Fibroblast of skin of left biceps (primary cell): ENCODE measurements at places on chromosomes 5 and 9.

DNA sequence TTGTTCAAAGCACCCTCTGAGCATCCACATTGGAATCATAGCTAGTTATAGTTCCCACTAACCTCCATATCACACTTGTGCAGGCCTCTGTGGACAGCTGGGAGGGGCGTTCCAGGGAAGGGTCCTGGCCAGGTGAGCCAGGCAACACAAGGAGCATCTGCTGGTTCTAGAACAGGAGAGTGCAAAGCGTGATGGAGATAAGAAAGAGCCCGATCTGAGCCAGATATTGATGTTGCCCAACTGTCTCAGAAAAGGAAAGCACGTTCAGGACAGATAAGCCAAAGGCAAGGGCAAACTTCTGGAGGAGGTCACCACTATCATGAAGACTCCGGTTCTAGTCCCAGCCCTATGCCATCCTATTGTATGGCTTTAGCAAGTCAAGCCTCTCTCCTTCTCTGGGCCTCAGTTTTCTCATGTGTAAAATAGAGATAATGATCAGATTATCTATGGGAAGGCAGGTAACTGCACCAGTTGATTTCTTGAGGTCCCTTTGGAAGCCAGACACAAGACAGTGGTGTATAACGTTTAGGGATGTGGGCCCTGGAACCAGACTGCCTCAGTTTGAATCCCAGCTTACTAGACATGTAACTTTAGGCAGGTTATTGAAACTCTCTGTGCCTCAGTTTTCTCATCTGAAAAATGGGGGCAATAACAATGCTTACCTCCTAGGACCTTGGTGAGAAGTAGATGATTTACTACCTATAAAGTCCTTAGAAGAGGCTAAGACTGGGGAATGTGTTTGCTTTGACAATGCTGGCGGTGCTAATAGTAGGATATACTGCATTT is 19.8 kb downstream of the GABBR2 start:
- no peak for DNase-seq

DNA sequence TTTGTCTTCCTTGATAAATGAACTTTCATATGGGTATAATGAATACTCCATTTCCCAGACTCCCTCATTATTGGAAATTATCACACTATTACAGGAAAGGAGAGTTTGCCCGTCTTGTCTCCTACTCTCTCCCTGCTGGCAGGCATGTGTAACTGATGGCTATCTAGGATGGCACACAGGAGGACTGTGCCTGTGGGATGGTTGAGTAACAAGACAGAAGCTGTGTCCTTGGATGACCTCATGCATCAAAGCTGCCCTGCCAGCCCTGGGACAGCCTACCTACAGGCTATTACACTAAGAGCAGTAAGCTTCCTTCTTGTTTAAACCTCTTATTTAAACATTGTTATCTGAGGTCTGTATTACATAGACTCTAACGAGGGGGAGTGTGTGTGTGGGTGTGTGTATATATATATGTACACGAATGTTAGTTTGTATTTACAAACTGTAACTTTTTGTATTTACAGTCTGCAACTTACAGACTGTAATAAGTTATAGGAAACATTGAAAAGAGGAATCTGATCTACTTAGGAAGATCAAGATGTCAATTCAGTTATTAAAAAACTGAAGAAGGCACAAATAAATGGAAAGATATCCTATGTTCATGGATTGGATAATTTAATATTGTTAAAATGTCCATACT is 247.6 kb upstream of the ACO1 start:
- DNase-seq = no peak

DNA sequence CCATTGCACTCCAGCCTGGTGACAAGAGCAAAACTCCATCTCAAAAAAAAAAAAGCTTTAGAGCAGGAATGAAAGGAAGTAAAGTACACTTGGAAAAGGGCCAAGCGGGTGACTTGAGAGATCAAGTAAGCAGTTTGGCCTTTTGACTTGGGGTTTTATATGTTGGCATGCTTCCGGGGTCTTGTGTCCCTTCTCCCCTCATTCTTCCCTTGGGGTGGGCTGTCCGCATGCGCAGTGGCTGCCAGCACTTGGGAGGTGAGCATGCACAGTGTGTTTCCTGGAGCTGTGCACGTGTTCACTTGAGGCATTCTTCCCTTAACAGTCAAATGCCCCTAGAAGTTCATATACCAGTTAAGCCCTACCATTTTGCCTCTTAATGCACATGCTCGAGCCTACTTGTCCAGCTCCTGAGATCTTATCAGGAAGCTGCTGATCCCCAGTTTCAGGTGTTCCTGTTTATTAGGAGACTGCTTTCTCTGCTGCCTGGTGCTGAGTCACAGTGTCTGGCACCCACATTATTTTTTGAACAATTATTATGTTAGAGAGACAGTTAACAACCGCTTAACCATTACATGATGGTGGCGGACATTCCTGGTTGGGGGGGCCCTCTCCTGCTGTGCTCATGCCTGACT is 32.6 kb upstream of the PRRC2B start:
- no peak for DNase-seq

GRCh38 chr9:135604437-135605237 is 34.7 kb downstream of the GLT6D1 start:
- no peak for DNase-seq

- no peak for DNase-seq
These were observed 55.2 kb downstream of the SLC28A3 start for GRCh38 chr9:84285381-84285780.

- DNase-seq = no peak
These were observed 471.1 kb downstream of the DMAC1 start for GRCh38 chr9:7328453-7328852.

GRCh38 chr9:5493679-5494511 is 16.4 kb upstream of the PDCD1LG2 start:
- DNase-seq = no peak

DNA sequence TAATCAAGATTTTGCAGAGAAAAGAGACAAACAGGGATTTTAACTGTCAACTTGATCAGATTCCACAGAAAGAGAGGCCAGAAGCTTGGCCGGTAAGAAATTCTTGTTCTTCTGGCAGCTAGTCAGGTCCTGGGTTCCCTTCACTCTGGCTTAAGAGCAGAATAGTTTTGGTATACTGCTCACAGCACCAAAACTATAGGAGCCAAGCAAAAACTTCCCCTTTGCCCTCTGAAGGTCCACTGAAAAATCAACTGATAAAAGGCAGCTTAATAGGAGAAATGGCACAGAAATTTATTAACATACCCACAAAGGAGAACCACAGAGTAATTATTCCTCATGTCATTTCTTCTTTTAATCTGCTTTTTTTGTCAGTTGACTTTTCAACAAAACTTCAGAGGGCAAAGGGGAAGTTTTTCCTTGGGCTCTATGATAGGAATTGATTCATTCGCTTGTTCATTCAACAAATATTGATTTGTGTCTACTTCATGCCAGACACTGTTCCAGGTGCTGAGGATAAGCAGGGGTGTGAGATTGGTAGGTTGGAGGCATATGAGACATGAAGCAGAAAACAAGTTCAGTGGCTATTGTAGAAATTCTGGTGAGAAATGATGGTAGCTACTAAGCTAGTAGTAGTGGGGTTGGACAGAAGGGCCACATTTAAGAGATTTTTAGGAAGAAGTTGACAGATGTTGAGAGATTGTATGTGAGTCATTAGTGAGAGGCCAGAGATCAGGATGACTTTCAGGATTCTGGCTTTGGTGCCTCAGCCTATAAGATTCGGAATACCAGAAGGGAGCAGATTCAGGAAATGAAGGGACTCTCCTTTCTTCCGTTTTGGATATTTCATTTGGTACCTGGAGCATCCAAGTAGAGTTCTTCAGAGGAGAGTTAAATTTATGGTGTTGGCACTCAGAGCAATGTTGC is 20.6 kb upstream of the NNT start:
- DNase-seq = no peak

DNA sequence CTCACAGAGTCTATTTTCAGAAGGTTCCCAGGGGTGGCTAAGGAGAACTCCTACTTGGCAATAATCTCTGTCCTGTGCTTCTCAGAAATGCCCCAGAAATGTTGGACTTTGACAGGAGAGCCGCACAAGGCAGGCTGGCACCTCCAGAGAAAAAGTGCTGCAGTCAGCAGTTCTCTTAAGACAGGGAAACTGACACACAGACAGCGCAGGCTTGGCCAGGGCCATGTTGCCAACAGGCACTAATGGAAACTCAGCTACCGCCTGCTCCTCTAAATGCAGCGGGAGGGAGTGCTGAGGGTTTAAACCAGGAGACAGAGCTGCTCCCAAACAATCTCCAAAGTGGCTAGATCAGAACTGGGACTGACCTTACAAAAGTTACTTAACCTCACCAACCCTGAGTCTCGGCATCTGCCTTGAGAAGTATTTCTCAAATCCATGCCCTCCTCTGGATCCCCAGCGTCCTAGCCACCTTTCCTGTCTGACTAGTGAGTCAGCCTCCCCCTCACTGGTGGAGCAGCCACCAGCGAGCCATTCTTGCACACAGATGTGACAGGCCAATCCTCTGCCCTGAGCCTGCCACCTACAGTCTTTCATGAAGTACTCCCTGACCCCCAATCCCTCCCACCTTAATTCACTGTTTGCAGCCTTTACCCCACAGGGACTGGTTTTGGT is 186.4 kb downstream of the CDK5RAP2 start:
- DNase-seq = no peak

GRCh38 chr9:120865176-120865575 is 11.8 kb downstream of the PHF19 start:
- no peak for DNase-seq

DNA sequence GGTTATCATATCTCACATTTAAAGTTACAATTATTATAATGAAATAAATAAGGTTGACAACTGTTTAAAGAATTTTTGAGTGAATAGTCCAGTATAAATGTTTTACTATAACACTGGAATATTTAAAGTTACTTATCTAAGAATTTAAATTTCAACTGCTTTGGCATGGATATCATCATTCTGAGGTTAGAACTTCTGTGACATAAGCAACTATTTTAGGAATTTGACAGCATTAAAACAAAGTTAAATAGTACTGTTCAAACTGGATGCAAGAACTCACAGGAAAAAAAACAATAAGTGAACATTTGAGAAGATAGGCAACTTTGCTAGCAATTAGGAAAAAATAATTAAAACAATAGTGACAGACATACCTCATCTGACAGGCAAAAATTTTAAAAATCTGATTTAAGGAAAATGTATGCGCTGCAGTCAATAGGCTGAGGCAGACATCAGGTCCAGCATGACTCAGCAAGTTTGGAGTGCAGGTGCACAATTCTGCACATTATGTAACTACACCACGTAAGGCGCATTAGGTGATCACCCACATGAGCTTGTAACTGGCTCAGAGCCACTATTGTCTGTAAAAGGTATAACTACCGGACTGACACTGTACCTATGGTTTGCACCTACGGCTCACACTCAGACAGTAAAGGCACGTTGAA is 180.6 kb downstream of the PDE4D start:
- no peak for DNase-seq

GRCh38 chr9:116662646-116663310 is 24.3 kb upstream of the TRIM32 start:
- no peak for DNase-seq

DNA sequence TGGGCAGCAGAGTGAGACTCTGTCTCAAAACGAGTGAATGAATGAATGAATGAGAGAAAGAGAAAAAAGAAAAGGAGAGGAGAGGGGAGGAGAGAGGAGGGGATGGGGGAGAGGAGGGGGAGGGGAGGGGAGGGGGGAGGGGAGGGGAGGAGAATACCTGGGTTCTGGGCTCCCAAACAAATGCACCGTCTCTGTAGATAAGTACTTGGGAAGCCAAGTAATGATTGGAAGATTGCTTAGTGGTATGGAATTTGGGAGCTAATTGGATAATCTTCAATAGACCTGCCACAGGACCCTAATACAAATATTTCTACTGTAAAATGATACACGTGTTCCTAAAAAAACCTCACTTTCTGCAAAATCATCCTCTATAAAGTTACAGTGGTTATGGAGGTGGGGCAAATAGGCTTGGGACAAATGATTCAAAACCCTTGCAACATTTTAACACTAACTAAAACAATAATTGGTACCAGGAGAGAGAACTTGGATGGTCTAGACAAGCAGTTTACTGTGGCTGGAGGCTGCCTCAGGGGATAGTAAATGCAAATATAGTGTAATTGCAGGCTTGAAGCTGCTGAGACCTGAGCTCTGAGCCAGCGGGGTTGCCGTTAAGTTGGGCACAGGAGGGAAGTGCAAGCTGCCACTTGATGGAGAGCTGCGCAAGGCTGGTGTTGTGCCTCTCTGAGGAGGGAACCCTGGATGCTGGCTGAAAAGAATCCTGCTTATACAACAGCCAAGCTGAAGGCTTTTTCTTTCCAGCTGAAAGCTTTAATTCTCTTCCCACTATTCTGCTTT is 3.5 kb downstream of the HEMGN start:
- no peak for DNase-seq

DNA sequence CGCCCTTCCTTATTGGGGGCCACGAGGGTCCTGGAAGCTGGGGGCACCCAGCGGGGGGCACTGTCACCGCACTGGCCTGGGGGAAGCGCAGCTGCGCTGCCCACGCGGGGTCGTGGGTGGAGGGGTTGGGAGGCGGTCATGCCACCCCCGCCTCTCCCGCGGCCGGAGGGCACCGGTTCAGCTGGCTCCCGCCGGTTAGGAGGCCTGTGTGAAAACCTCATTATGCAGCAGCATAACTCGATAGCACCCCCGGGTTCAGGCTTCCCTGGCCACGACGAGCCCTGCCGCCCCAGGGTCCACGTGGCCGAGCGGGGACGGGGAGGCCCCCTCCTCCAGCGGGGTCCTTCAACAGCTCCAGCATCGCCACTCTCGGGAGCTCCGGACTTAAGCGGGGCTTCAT is 91.2 kb upstream of the ERCC6L2 start:
- no peak for DNase-seq

DNA sequence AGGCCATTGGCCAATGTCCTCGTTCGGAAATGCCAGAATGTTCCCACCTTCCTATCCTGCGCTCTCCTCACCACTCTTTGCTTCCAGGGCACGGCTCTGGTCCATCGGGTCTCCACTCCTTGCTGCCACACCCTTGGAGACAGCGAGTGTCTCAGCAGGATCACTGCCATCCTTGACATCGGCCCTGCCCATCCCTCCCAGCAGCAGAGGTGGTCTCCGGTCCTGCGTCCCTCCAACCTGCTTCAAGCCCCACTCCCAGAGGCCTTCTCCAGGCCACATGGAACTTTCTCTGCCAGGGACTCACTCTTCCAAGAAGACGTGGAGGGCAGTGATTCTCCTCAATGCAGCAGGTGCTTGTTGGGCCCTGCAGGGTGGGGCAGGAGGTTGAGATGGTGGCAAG is 42.7 kb downstream of the IRX2 start:
- no peak for DNase-seq

DNA sequence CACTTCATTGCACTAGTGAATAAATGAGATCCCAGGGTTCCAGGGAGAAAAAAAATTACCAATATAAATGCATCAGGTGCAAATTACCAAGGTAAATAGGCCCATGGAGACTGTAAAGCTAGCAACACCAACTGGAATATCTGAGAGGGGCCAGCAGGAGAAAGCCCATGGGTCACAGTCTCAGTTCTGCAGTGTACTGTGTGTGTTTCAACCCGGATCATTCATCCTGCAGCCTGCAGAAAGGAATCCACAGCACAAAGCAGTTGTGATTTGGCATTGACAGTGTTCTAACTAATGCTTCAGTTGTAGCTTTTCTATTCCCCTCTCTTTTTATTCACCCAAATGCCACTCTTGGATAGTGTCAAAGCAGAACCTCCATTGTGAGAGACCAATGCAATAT is 171.0 kb downstream of the EFNA5 start:
- no peak for DNase-seq

- DNase-seq = no peak
These were observed 93.5 kb upstream of the TNPO1 start for GRCh38 chr5:72722792-72723452.
